ENCODE measurements at places on chromosomes 11 and 22. TPM values are rescaled to one million over a fixed set of nuclear protein-coding genes. Genes with fewer than 3 reads are reported as not detected.

DNA sequence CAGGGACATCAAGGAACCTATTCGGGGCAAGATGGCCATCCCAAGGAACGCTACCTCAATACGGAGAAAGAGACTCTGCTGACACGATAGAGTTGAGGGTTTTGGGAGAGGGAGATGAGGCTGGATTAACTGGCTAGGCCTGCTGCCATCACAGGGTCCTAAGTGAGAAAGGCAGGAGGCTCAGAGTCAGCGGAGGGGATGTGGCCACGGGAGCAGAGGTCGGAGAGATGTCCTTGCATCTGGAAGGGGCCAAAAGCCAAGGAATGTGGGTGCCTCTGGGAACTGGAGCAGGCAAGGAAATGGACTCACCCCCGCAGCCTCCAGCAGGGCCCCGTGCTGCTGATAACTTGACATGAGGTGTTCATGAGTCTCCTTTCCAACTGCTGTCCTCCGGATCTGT is 31.0 kb upstream of the RFPL3 start:
- no peak for DNase-seq

- DNase-seq, result no peak
Observed at GRCh38 chr11:63244862-63245261, 1.5 kb upstream of the SLC22A25 start.

SCGB1C1 gene
- not detected for polyA plus RNA-seq

DNA sequence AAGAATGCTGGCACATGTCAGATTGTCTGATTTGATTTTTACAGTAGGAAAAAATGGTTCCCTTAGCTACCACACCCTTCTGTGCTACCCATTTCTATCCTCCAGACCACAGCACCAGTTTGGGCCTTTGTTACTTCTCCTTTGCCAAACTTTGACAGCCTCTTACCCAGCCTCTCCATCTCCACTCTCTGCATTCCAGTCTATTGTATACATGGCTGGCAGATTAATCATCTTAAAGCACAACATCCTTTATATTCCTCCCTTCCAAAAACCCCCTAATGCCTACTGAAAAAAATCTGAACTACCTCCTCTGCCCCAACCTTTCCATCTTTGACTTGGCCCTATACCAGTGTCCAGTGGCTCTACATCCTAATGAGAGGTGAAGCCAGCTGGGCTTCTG is 10.8 kb upstream of the PANX1 start:
- no peak for DNase-seq

DNA sequence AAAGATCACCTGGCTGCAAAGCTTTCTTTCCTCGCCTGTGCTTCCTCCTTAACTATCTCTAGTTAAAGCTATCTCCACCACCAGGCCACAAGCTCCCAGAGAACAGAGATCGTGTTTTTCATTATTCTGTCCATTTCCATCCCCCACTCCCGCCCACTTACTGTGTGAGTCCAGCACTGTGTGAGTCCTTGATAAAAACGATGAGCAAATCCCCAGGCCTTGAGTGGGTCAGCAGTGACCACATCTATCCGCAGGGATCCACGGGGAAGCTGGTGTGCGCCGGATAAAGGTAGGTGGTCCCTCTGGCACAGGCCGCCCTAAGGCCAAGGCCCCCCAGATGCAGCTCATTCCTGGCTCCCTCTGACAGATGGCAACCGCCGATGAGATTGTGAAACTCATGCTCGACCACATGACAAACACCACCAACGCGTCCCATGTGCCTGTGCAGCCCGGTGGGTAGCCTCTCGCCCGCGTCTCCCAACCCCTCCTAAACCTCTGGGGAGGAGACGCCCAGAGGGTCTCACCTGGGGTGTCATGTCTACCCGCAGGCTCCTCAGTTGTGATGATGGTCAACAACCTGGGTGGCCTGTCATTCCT is 9.3 kb downstream of the TKFC start:
- DNase-seq, result no peak

CPSF7 gene
- 34.8 TPM for polyA plus RNA-seq

- DNase-seq, result no peak
Observed at GRCh38 chr11:64477675-64478074, 113.3 kb upstream of the SLC22A12 start.

- DNase-seq, result no peak
Observed at GRCh38 chr11:65962141-65962564, 619 bp downstream of the SART1 start.

All from naive thymus-derived CD8-positive, alpha-beta T cell (primary cell).